ENCODE measurements at places on chromosomes 13 and 19.
A peak's percentile ranks its signal among the peaks of the same experiment; 100 is the strongest.

DNA sequence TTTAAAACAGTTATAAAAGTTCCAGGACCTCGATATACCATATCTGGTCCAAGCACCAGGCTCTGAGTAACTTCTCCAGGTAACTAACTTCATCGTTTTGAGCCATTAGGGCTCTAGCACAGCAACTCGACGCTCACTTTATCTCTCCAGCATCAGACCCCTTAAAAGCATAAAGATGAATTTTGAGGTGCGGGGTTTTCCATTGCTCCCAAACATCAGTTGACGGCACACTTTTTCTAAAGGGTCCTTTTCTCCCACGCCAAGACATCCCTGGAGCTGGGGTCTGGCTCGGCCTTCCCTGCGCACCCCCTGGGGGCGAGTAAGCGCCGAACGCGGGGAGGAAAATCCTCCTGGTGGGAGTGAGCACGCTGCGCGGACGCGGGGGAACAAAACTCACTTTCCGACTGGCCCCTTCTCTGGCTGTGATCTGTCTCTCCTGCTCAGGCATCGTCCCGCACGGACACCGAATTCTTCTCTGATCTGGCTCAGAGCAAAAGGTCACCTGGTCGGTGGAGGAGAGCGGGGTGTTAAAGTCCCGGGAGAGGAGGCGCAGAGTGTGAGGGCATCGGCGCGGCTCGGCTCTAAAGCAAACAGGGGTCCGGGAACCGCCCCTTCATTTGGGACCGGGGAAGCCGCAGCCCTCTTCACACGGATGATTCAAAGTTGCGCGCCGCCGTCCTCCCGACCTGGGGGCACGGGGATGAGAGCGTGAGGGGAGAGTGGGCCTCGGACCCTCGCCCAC, at the start of gene ATP7B:
Gene ATP7B (minus strand): TSS at position 561 of the 742 bp plus-strand sequence. CDS start 113 bp downstream, at position 448.
- DNase-seq: peak; percentile 24

- peak; percentile 81 for DNase-seq
These were observed 23.4 kb downstream of the ZDHHC20 start for GRCh38 chr13:21435687-21436151.

- no peak for DNase-seq
These were observed 16.6 kb downstream of the OLFM4 start for GRCh38 chr13:53045189-53045588.

GRCh38 chr13:45046445-45046844, 57.1 kb downstream of the GPALPP1 start:
- DNase-seq: no peak

Data from hepatic stellate cell (primary cell).